RPMI7951 (cell line): ENCODE measurements at places on chromosomes 1 and 21.

GRCh38 chr1:17648457-17649145 is 106.5 kb upstream of the ACTL8 start:
- DNase-seq = no peak

- DNase-seq = no peak
These were observed 876 bp downstream of the RAB29 start for GRCh38 chr1:205774198-205775014.

DNA sequence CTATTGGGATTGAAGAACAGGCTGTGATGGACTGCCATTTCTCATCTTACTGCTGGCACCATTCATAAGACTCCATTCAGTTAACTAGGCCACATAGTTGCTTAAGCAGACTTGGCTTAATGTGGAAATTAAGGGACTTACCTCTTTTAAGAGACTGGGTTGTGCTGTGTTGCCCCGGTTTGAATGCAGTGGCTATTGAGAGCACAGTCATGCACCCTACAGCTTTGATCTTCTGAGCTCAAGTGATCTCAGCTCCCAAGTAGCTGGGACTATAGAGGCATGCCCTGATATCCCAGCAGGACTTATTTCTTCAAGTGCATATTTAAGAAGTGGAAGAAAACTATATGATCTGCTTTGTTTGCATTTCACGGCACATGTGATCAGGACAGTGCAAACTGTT is 181.1 kb downstream of the RASAL2 start:
- no peak for DNase-seq

GRCh38 chr1:114250683-114251572 is 97.3 kb upstream of the SYT6 start:
- DNase-seq = no peak

DNA sequence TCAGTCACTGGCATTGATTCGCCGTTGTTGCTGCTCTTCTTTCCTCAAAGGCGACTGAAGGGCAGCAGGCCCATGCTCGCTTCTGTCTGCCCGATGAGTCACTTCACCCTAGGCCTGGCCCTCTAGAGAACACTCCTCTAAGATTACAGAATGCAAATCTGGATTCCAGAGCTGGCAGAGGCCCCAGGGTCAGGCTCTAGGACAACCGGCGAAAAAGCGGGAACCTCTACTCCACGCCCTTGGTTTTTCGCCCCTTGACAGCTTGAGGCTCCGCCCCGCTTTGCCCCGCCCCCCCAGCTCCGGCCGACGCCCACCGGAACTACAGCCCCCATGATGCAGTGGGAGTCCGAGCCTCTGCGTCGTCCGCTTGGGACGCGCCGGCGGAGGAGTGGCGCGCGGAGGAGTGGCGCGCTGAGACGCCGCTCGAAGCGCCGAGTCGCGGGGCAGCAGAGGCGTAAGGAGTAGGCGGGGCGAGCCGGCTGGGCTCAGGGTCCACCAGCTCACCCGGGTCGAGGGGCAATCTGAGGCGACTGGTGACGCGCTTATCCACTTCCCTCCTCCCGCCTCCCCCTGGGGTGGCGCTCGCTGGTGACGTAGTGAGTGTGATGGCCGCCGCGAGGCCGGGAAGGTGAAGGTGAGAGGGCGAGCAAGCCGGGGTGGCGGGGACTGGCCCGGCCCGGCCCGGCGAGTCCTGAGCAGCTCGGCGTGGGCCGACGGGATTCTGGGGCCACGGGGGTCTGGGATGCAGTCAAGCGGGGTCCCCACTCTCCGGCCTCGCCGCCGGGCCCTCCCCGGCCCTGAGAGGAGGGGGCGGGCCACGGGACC is at the start of gene MFN2:
Gene MFN2, plus strand, starts transcription at position 594 of the 825 bp plus-strand sequence. CDS start 8,725 bp downstream, outside the sequence.
- DNase-seq = peak; percentile 98
